ENCODE measurements at places on chromosomes 1 and 21.

- no peak for DNase-seq
Measured at GRCh38 chr1:91527266-91527765, 26.7 kb downstream of the CDC7 start.

GRCh38 chr1:2506007-2506860 is 20.2 kb downstream of the PANK4 start:
- no peak for DNase-seq

- no peak for DNase-seq
Measured at GRCh38 chr21:36891121-36891520, 75.3 kb downstream of the HLCS start.

DNA sequence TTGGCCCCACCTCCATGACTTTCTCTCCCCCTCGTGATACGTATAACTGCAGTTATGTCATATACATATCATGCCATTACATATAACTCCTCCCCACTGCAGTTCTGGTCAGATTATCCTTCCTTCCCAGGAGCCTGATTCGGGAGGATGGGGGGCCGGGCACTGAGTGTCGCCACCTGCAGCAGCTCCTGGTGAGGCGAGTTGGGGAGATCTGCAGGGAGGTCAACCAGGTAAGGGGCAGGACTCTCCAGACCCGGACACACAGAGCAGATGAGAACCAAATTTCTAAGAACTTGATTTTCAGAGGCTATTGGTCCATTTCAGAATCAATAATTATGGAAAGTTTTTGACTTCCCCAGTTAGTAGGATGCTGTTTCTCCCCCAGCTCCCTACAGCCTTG is 19.5 kb downstream of the HYI start:
- no peak for DNase-seq

DNA sequence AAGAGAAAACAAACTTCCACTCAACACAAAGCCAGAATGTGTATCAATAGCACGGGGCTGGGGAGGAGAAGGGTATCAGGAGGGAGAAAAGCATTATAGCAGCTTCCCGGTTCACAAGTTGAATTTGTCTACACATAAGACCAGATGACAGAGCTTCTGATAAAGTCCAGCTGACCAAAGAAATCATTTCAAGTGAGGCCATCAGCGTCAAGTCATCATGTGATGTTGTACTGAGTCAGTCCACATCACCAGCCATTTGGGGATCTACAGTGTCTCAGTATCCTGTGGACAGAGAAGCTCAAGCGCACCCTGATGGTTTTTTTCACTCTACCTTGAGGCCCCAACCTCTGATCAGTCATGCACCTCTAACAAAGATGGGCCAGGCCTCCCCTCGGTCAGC is 33.0 kb downstream of the SETD4 start:
- no peak for DNase-seq

GRCh38 chr1:40636777-40637176 is 28.7 kb downstream of the RIMS3 start:
- DNase-seq = no peak

GRCh38 chr1:218025454-218025853 is 259.6 kb upstream of the RRP15 start:
- DNase-seq = no peak

DNA sequence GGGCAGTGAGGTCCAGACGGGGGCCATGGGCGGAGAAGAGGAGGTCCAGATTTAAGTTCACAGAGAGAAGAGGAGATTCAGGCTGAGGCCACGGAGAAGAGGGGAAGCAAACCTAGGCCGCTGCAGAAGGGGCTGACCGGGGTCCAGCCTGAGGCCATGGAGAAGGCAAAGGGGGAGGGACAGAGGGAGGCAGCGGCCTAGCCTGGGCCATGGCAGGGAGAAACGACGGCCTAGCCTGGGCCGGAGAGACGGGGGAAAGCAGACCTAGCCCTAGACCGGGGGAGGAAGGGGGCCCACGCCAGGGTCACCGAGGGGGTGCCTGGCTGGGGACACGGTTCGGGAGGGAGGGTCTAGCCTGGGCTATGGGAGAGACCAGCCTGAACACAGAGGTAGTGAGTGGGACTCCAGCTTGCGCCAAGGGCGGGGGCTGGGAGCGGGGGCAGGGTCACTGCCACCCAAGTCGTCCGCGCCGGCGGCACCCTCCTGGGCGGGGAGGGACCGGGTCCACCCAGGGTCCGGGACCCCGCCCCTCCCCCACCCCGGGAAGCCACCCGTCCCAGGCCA is 459 bp downstream of the CAPZB start:
- no peak for DNase-seq

DNA sequence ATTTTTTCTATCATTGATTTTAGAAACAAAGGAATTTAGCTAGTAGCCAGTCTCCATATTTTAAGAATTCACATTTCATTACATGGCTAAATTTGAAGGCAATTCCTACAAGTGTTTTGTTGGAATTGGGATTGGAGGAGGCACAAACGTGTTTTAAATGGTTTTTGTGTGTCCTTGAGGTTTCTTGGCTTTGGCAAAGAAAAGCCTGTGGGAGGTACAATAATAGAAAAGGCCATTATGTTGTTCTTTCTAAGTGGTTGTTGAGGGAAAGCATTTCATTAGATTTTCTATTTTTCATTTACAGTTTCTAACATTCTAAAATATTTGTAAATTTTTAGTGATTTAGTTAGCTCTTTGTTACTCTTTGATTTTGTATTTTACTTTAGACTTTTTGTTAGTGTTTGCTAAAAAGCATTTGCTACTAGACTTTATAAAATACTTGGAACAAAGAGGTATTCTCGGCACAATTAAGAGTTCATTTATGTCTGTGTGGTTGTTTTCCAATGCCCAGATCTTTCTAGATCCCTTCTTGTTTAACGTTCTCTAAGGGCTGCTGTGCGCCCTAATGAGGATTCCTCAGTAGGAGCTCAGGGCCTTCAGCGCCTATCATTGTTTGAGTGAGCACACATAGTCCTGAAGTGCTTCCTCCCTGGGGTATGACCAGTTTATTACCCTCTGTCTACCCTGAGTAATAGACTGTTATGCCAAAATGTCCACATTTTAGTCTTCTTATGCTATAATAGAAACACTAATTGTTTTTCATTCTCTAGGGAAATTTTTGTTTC is 70.0 kb upstream of the KIAA1614 start:
- no peak for DNase-seq

GRCh38 chr1:96095849-96096612 is 625.6 kb upstream of the PTBP2 start:
- no peak for DNase-seq

Data from stimulated activated CD4-positive, alpha-beta T cell treated with anti-CD3 and anti-CD28 coated beads, Interleukin-1b, Interleukin-23, amount 100 ng/mL, for 1 hour (primary cell).